ENCODE measurements at places on chromosomes 16 and 17.

- no peak for DNase-seq
Measured at GRCh38 chr16:18800775-18801144, 589 bp downstream of the ARL6IP1 start.

- DNase-seq: no peak
Measured at GRCh38 chr17:75194879-75195278, 10.6 kb upstream of the NUP85 start.

GRCh38 chr17:29347831-29348629 is 42.1 kb upstream of the TAOK1 start:
- no peak for DNase-seq

DNA sequence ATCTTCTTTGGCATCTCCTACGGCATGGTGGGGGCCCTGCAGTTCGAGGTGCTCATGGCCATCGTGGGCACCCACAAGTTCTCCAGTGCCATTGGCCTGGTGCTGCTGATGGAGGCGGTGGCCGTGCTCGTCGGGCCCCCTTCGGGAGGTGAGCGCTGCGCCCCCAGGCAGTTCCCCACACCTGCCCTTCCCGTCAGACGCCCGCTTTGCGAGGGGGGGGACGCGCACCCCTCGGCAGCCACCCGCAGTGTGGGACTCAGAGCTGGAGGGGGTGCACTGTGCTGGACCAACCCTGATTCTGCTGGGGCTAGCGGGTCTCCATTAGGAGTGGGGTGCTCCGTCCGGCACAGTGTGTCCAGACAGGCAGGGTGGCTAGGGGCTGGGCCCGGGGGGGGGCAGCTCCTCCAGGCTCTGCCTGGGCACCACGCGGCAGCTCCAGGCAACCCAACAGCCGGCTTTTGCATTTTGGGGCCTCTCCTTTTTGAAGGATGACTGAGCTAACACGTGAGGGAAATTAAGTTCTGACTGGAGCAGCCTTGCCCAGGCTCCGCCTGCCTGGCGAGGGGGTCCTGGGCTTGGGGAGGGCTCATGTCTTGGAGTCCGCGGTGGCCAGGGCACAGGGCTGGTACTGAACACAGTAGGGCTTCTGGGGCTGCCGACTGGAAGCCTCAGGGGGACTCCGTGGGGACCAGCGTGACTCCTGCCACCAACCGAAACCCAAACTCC is 9.1 kb downstream of the SLC16A3 start:
- DNase-seq: no peak

DNA sequence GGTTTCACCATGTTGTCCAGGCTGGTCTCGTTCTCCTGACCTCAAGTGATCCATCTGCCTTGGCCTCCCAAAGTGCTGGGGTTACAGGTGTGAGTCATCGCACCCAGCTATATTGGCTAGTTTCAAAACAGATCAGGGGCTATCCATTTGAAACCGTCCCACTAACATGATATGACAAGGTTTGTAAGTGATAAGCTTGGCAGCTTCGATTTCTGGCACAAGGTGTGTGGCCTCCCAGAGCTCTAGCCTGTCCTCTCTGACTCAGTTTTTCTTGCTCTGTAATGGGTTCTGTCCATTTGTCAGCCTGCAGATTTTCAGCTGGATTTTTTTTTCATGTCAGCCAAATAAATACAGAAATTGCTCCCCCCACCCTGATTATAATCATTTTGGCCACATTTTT is 31.8 kb upstream of the TENT4B start:
- DNase-seq: no peak

DNA sequence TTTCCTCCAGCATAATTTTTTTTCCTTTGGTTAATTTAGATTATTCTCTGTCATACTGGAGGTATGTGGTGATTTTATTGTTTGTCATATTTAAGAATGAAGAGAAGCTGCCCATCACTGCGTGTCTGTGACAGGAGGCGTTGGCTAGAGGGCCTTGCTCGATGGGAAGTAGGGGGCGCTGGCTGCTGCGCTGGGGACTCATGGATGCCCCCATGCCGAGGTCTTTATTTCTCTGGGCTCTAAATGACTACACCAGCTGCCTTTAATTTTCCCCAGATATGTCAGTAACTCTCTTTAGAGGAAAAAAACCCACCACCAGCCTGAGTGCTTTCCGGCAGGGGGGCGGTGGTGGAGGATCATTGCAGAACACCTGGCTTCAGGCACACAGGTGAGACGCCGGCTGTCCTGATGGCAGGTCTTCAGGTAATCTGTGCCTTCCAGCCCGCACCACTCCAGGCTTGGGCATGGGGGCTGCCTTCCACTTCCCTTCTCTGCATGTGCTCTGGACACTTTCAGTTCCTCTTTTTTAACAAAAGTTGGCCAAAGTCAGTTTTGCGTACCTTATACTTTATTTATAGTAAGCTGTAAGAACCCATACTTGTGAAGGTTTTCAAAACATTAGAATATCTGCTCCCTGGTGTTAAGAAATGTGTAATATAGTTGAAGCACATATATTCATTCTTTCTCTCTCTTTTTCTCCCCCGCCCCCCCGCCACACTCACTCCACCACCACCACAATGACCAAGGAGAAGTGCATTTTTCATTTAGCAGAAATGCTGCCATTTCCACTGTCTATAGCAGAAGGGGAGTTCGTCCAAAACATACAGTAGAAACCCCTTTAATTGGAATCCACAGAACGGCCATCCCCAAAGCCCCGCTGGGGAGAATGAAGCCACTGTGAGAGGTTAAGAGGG is 192.7 kb downstream of the RPTOR start:
- DNase-seq: no peak

GRCh38 chr17:51166987-51167931 is 1.0 kb downstream of the NME2 start:
- peak; percentile 89 for DNase-seq

- DNase-seq: no peak
Measured at GRCh38 chr17:21357696-21358656, 18.2 kb upstream of the KCNJ12 start.
